ENCODE measurements at places on chromosomes 16 and 17. TPM values are rescaled to one million over a fixed set of nuclear protein-coding genes. Genes with fewer than 3 reads are reported as not detected.

- no peak for DNase-seq
Measured at GRCh38 chr17:68398691-68399637, 58.3 kb downstream of the WIPI1 start.

KRTAP4-5 gene
- total RNA-seq, result not detected

DNA sequence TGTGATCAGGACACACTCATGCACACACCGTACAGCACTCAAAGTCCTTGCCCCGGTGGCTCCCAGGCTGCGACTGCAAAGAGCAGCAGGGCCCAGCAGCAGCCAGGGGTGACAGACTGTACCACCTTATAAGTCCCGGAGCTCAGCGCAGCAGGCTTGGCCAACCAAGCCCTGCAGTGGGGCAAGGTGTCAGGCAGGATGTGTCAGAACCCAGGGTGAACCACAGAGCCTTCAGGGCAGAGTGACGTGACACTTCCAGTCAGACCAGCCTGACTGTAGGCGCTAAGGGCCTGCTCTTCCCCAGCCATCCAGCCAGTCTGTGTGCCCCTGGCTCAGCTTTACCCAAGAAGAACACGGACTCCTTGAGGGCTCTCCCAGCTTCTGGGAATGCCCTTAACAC, 204.1 kb downstream of the COPRS start:
- peak; percentile 72 for DNase-seq

DNA sequence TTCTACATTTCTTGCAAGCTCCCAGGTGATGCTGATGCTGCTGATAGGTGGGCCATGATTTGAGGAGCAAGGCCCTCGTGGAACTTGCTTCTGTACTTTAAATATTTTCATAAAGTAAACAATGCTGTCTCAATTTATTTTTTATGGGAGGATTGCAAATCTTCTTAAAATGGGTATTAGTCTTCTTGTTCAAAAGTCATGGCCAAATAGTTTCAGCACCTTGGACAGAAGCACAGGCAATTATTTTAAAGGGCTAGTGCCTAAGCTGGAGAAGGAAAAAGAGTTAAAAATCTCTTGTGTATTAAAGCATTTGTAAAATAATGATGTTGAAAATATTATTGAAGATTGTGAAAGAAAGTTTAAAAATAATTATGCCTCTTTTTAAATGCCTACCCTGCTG, 50.5 kb downstream of the GPR139 start:
- DNase-seq, result no peak

GRCh38 chr17:32520104-32520701, 33.4 kb downstream of the CDK5R1 start:
- peak; percentile 75 for DNase-seq

ACAP1 gene
- total RNA-seq, result 0.70 TPM

ADORA2B gene
- total RNA-seq, result 43.4 TPM

DNA sequence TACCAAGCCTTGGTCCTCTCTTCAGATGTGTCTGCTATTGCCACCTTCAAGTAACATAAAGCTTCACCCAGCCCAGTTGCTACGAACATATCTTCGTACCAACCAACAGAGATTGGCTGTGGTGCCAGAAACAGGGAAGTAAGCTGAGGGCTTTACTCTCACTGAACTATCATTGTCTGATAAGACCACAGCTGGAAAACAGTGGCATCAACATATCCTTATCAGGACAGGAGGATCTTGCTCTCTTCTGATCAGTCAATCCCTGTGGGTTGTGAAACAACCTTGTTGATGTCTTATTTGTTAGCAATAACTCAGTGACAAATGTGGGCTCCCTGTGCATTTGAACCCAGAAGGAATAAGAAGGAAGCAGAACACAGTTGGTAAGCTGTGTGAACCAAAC, 446.3 kb upstream of the MAF start:
- DNase-seq, result no peak

SPAG7 gene
- total RNA-seq, result 49.5 TPM

- no peak for DNase-seq
Measured at GRCh38 chr16:53159781-53160436, 105.1 kb downstream of the CHD9 start.

DNA sequence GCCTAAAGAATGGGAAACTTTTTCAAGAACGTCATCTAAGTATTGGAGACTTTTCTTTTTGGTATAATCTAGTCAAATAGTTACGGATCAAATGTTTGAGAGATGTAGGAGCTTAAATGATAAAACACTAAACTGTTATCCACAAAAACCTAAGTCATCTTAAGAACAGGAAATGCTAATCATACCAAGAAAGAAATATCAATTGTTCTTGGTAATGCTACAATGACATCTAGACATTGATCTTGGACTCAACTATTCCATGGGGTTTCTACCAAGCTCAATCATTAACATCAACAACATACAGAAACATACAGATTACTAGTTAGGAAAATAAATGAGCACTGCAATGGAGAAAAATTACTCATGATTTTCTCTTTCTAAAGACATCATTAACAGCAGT, 3.8 kb downstream of the NUDT21 start:
- no peak for DNase-seq

LIMD2 gene
- total RNA-seq, result 6.0 TPM

GRCh38 chr16:56879276-56879675, 14.3 kb downstream of the SLC12A3 start:
- no peak for DNase-seq

- DNase-seq, result no peak
Measured at GRCh38 chr16:66523861-66524354, 26.0 kb downstream of the TK2 start.

CCL8 gene
- total RNA-seq, result not detected

BCO1 gene
- 0.26 TPM for total RNA-seq

DNA sequence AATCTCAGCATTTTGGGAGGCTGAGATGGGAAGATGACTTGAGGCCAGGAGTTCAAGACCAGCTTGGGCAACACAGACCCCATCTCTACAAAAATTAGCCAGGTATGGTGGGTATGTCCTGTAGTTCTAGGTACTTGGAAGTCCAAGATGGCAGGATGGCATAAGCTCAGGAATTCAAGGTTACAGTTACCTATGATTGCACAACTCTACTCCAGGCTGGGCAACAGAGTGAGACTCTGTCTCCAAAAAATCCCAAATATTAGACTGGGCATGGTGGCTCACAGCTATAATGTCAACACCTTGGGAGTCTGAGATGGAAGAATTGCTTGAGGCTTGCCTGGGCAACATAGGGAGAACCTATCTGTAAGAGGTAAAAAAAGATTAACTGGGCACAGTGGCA, 63.4 kb downstream of the CRLF3 start:
- DNase-seq, result no peak

TPPP3 gene
- 112 TPM for total RNA-seq

GRCh38 chr17:50056961-50057330, 1.0 kb downstream of the ITGA3 start:
- DNase-seq, result no peak

WFIKKN1 gene
- 12.6 TPM for total RNA-seq

- DNase-seq, result peak; percentile 14
Measured at GRCh38 chr17:21475571-21475970, 99.4 kb downstream of the KCNJ12 start.

NGFR gene
- 18.3 TPM for total RNA-seq

DNA sequence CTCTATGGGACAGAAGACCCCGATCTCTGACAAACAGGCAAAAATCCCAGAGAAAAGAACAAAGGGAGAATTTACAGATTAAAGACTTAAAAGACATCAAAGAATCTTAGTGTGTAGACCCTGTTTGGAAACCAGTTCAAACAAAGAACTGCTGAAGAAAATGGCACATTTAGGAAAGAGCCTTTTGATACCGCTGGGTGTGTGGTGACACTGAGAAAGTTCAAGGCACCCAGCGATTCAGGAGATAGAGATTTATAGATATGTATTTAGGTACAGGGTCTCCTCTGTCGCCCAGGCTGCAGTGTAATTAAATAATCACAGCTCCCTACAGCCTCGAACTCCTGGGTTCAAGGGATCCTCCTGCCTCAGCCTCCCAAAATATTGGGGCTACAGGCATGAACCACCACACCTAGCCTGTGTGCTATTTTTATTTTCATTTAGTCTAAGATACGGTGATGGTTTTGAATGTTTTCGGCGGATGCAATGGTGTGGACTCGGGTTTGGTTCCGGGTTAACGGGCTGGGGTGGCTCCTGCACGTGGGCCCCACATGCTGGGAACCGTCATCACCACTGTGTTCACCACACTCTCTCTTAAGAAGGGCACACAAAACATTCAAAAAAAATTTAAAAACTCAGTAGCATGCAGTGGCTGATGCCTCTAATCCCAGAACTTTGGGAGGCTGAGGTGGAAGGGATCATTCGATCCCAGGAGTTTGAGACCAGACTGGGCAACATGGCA, 114.0 kb downstream of the ZNF778 start:
- no peak for DNase-seq

HCRT gene
- total RNA-seq, result not detected

DNA sequence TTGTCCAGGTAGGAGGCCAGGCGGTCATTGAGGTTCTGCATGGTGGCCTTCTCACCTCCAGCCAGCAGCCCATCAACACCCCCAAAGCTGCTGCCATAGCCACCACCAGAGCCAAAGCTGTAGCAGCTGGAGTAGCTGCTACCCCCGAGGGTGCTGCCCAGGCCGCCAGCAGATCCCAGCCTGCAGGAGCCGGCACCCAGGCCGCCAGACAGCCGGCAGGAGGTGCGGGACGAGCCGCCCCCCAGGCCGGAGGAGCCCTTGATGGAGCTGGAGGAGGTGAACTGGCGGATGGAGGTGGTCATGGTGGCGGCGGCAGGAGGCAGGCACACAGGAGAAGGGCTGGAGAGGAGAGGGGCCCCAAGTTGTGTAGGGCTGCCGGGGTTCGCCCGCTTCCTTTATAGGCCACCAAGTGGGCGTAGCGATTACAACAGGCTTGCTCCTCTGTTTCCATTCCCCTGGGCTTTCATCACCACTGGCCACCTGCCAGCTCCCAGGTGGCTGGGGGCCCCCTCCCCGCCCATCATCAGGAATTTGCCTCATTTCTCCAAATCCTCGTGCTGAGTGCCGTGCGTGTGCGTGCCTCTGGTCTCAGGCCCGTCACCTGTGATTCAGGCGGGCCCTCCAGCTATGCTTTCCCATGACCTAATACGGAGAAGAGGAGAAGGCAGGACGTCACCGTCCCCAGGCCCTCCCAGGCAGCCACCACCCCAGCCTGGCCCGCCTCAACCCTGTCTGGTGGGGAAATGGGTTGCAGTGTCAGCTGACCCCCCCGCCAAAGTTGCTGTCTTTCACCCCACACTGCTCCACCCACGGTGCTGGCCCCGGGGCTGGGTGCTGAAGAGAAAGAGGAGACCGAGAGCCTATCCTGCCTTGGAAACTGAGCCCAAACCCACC, at the start of gene KRT17:
Gene KRT17 (minus strand): TSS at position 368 of the 894 bp plus-strand sequence. CDS start 66 bp downstream, at position 302.
- DNase-seq, result peak; percentile 75

- no peak for DNase-seq
Measured at GRCh38 chr17:63916566-63917185, 2.0 kb downstream of the GH1 start.

All from suprapubic skin (tissue), 4 donors.